Bone marrow (tissue), 2 donors: ENCODE measurements at places on chromosomes 7 and 10.

GRCh38 chr10:121822180-121822579, 105.7 kb downstream of the ATE1 start:
- no peak for DNase-seq

GRCh38 chr7:24158975-24159374, 125.0 kb upstream of the NPY start:
- DNase-seq: no peak

DNA sequence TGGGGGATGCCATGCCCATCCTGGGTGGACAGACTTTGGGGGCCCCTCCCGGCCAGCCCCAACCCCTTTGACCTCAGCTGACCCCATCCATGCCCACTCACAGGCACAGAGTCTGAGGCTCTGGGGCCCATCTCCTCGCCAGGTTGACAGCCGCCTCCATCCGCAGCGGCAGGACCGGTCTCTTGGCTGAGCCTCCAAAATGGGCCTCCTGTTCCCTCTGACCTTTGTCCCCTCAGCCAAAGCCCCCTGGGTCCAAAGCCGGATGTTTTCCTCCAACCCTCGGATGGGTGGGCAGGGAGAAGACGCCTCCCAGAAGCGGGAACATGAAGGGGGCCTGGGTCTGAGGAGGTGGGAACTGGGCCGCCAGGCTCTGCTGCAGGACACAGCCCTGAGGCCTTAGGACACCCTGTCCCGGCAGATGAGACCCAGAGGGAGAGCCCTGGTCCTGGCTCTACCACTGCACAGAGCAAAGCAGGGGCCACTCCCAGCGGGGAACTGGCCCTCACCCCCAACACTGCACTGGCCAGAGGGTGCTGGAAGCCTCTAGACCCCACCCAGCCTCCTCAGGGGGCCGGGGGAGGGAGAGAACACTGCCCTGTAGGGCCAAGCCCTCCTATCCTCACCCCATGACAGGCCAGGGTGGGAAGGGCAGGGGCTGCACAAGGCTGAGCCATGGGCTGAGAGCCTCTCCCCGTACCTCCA, 12.6 kb downstream of the PDGFA start:
- no peak for DNase-seq

- no peak for DNase-seq
Observed at GRCh38 chr10:99358101-99358500, 28.9 kb downstream of the CNNM1 start.

GRCh38 chr10:17226891-17227303, 1.1 kb upstream of the VIM start:
- DNase-seq: no peak

- no peak for DNase-seq
Observed at GRCh38 chr7:1591876-1592275, 22.0 kb upstream of the PSMG3 start.

- DNase-seq: no peak
Observed at GRCh38 chr7:117839507-117839906, 33.7 kb downstream of the CTTNBP2 start.

DNA sequence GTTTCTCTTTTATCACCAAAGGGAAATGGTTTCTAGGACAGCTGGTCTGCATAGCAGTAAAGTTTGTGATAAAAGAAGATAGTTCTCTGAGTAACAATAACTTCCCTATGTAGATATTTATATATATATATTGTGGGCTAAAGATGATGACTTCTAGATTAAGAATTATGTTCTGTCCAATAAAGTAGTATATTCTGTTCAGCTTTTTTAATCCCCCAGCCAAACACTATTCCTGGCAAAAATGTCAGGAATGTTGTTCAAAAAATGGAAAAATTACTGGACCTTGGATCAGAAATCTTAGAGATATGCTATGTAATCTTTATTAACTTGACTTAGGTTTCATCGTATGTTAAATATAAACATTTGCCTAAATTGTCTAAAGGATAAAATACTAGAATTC, 136.3 kb upstream of the GNAI1 start:
- no peak for DNase-seq

DNA sequence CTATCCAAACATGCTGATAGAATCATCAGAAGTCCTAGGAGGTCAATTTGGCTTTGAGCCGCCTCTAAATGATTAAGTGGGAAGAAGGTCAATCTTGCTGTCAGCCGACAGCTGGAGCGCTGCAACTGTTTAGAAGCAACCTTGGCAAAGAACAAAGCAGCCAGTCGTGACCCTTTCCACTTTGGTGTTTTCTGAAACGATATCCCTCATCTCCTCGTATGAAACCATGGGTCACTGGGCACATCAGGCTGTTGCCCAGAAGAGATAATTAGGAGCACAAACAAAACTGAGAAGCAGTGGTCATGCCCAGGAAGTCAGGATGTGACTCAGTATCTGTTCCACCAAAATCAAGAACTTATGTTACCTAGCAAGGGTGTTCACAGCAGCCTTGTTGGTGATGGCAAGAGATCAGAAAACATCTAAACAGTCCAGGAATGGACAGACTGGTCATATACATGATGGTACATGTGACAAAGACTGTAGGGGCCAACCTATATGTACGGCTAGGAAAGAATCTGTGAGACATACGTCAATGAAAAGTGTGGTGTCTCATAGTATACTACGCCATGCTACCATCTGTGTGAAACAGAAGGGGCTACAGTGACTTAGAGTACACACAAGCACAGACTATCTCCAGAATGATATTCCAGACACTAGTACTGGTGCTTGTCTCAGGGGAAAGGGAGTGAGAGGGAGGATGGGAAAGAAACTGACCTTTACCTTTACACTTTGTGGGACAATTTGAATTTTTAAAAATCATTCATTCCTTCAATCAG, 22.4 kb downstream of the STN1 start:
- no peak for DNase-seq

GRCh38 chr7:3140834-3141233, 97.2 kb upstream of the CARD11 start:
- DNase-seq: no peak

GRCh38 chr7:16847381-16847860, 34.4 kb downstream of the AGR3 start:
- no peak for DNase-seq

DNA sequence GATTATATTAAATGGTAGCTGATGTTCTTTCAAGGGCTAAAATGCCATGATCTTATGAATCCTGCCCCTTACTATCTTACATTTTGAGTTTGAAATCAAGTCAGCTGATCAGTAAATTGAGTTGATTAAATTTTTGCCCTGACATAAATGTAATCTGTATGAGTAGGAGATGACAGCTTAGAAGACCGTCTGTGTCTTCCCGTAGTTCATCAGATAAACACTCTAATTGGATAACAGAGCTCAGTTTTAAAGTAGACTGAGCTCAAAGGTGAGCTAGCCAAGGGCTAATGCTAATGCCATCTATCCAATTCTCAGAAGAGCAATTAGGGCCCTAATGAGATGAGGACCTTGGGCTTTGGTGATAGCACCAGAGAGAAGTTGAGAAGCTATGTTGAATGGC, 82.9 kb downstream of the LRRC4 start:
- DNase-seq: no peak

DNA sequence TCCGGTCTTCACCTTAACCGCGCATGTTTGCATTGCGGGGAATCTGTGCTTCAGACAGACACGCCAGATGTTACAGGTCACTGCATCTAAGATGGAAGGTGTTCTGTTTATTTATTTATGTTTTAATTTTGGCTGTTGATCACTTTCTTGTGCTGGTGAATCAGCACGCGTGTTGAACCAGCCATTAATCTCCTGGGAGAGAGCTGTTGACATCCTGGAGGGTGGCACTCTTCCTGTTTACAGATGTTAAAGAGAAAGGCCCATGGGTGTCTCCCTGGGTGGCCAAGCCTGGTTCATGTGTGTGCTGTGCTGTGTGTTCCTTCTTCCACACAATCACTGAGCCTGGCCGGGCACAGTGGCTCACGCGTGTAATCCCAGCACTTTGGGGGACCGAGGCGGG, 355.3 kb downstream of the PAXIP1 start:
- DNase-seq: no peak

DNA sequence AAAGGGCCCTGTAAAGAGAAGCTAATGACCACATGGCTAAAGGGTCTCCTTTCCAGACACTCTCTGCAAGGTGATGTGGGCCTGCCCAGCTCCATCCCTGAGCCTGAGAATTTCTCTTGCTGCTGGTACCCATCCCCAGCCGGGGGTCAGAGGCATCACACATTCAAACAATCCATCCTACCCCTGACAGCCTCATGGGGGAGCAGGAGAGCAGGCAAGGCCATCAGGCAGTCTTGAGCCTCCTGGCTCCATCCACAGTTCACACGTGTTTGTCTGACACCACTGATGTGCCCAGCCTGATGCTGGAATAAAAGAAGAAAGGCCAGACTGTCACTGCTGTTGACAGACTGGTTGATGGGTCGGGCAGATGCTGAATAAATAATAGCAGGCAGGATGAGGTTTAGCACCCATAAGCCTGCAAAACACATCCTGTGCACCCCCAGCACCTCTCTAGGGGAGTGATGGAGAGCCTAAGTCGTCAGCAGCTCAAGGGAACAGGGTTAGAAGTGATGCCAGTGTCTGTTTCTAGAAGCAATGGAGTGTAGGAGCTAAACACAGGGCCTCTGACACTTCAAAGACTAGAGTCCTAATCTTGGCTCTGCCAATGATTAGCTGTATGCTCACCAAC, 43.5 kb downstream of the TLL2 start:
- no peak for DNase-seq

GRCh38 chr7:13069841-13070240, 382.4 kb downstream of the ARL4A start:
- DNase-seq: no peak

- no peak for DNase-seq
Observed at GRCh38 chr10:78981970-78982281, 86.8 kb upstream of the ZMIZ1 start.

- DNase-seq: no peak
Observed at GRCh38 chr10:13950543-13950939, 363.8 kb downstream of the PRPF18 start.

GRCh38 chr10:62779487-62780248, 24.9 kb upstream of the ADO start:
- no peak for DNase-seq

- DNase-seq: no peak
Observed at GRCh38 chr7:117836-118614, 74.3 kb upstream of the FAM20C start.

DNA sequence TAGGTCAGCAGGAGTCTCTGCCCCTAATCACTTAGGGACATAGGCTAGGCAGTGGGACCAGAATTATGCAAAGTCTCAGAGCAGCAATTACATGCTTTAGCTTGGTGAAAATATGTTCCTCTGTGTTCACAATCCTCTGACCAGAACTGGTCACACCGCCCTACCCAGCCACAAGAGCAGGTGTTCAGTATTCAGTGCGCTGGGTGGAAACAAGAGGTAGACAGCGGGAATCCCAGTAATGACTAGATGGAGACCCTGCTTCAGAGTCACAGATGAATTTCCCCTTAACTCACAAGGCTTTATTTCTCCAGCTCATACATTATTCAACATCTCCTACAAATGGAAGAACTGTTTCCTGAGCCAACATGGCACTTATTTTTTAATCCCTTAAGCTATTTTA, 763.7 kb upstream of the POM121L12 start:
- no peak for DNase-seq

DNA sequence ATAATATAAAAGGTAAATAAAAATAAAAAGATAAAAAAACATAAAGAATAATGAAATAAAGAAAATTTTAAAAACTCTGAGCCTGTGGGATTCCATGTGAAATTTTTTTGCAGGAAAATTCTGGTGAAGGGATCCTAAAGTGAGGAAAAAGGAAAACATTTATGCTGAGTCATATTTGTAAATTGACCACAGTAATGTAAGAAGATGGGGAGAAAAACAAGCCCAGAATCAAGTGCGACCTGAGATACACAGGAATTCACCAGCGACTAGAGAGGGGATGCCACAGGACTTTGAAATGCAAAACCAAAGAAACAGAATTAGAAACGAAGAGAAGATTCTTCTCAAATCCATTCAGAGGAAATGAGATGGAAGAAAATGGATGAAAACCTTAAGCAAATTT, 133.8 kb upstream of the PFKP start:
- DNase-seq: no peak

- no peak for DNase-seq
Observed at GRCh38 chr7:18831943-18832342, 285.5 kb downstream of the TWIST1 start.

- no peak for DNase-seq
Observed at GRCh38 chr10:103665162-103665889, 171.8 kb downstream of the NEURL1 start.

- DNase-seq: no peak
Observed at GRCh38 chr7:116697152-116697551, 25.2 kb downstream of the MET start.

DNA sequence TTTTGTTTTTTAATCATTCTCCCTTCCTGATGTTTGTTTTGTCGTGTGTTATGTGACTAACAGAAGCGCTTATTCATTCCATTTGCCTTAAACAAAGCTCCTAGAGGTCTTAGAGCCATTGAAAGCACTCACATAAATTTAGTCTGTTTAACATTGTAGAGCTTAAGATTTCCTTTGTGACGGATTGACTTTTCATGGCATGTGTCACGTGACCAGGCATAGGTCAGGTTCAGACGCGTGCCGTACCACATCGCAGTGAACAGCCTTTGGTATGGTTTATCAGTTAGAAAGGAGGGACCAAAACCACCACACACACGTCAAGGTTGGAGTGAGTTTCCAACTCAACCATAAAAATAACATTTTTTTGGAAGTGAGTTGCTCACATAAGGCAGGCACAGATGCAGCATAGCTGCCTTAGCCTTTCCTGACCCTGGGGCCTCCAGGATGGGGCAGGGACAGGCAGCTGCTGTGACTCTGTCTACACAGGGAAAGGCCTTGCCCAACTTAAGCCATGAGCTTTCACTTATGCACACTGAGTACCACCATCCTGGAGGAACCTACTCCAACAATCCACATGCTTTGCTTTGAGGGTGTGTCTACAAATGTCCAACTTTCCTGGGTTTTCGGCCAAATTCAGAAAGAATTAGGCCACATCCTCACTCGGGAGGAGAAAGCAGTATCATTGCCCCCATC, 55.5 kb downstream of the WDFY4 start:
- DNase-seq: no peak

DNA sequence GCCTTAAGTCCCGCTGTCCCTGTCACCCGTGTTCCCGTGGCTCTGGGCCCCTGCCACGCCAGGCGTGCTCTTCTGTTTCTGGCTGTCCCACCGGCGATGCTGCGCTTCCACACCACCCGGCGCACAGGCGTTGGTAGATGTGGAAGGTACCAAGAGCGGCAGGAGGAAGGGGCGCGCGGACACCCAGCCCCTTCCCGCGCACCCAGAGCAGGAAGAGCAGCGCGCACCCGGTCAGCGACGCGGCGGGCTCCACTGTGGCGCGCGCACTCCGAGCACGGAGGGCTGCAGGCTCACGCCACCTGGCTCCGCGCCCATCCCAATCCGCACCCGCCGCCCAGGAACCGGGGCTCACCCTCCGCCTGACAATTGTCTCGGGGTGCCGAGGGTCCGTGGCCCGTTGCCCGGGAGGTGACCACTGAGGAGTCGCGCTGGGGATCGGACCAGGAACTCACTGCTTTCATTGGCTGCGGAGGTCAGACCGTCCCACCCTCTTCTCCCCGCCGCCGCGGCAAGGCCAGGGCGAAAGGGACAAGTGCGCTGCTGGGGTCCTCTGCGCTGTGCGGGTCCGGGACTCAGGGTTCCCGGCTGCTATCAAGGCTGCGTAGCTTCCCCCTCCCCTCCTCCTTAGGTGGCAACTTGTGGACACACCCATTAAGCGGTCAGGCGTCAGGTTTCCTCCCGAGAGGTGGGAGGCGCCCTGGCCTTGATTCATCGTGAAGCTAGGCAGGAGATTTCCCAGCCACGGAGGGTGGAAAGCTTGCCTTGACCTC, 121.6 kb upstream of the ZNF92 start:
- DNase-seq: no peak

GRCh38 chr10:58952747-58953466, 223.5 kb upstream of the PHYHIPL start:
- no peak for DNase-seq

GRCh38 chr10:49071160-49071761, 44.1 kb downstream of the VSTM4 start:
- DNase-seq: no peak
